ENCODE measurements at places on chromosomes 3 and 15. TPM values are rescaled to one million over a fixed set of nuclear protein-coding genes. Genes with fewer than 3 reads are reported as not detected.

DNA sequence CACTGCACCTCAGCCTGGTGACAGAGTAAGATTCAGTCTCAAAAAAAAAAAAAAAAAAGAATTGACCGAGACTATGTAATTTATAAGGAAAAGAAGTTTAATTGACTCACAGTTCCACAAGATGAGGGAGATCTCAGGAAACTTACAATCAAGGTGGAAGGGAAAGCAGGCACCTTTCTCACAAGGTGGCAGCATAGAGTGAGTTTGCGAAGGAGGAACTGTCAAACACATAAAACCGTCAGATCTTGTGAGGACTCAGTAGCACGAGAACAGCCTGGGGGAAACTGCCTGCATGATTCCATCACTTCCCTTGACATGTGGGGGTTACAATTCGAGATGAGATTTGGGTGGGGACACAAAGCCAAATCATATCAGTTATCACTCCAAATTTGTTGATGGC lies 380.9 kb downstream of the EDEM1 start:
- no peak for DNase-seq

GRCh38 chr3:9347081-9347480 lies 15.8 kb upstream of the THUMPD3 start:
- DNase-seq: no peak

DNA sequence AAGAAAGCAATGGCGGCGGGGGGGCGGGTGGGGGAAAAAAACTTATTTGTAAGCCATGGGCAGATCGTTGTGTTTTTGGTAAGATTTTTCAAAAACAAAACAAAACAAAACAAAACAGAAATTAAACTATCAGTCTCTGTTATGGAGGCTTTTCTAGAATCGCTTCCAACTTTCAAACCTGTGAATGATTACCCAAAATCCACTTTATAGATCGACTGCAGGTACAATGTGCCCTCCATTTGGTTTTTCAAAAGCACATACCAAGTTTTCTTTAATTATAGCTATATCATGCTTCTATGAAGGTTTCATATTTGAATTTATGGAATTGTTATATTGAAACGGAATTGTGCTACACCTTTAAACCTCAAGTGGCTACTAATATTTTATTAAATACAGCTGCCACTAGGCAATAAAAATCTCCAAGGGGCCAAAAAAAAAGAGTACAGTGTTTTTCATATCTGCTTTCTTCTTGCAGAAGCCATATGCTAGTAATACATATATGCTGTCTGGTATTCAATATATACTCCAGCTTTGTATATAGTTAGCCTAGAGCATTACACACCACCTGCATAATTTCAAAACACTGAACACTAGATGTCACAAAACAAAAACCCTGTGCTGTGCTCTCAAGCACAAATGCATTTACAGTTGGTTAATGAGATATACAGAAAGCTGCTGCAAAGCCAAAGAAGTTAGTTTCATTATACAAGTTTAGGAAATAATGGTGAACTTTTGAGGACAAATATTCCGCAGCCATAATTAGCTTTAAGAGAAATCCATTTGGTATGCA lies 683.8 kb upstream of the NR2F2 start:
- no peak for DNase-seq

DNA sequence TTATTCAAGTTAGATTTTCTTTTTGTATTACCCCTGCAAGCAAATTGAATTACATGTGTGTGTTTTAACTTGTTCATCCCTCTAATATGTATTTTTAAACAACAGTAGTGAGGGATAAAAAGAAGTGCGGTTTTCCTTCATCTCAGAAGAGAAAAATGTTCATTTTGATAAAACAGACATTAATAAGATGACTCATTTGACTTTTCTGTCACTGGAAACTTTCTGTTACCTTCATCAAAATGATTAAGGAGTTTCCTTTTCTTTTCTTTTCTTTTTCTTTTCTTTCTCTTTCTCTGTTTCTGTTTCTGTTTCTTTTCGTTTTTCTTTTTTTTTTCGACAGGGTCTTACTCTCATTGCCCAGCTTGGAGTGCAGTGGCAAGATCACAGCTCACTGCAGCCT lies 53.0 kb downstream of the ECT2 start:
- DNase-seq: no peak

DNA sequence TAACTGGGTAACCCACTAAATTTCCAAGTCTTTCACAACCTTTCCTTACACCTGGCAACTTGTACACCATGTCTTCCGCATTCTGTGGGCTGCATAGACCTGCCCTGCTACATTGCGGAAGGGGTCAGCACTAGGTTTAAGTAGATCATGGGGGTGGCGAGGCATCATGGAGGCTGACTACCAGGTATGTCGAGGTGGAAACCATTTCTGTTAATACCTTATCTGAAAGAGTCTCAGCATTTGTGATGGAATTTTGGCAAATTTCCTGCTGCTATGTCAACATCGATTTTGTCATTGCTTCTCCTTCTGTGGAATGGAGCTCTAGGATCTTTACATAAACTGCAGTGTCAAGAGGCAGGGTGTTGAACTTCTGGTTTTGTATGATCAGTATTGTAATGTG lies 187.2 kb downstream of the GHSR start:
- no peak for DNase-seq

DNA sequence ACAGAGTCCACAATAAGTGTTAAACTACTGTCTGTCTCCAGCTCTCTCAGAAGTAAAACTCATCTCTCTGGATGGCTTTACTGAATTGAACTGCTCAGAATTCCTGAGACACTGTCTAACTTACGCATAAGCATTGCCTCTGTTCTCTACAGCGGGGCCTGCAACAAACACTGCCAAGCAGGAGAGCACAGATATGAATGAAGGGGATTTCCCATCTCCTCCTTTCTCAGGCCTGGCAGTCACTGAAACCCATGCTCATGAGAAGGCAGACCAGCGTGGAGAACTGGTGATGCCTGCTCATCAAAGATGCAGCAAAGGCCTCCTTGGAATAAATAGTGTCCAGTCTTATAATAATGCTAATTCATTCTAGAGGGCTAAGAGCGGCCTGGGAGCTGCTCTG lies 10.3 kb downstream of the RASGRP1 start:
- no peak for DNase-seq

DNA sequence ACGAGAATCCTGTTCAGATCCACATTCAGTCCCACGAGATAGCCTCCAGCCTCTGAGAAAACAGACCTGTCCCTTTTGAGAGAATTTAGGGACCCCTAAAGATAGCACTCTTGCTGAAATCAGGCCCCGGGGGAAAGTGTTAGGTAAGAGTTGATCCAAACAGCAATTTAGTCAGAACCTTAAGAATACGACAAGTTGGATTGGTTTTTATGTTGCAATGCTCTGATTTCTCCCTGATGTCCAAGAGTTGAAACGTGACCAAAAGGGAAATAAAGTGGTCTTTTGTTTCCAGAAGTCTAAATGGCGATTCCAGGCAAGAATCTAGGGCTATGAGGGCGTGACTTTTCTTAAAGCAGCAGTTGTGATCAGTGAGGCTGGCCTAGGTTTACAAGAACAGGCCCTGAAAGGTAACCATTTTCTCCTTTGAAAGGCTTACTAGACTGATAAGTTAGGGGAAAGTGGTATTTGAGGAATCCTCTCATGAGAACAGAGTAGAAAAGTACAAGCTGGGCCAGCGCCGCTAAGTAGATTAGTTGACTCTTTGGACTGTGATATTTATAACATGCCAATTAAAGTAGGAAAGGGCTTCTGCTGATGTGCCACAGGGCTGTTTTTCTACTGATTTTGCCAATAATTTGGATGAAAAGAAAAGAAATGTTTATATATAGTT lies 4.9 kb downstream of the MAN2A2 start:
- DNase-seq: no peak

- DNase-seq: no peak
Observed at GRCh38 chr15:75153087-75153486, 48.6 kb upstream of the C15orf39 start.

- DNase-seq: no peak
Observed at GRCh38 chr3:53493963-53494791, at the start of gene CACNA1D. Gene CACNA1D, plus strand, starts transcription at chr3:53494611. Its CDS starts 556 bp downstream, at chr3:53495167.

DNA sequence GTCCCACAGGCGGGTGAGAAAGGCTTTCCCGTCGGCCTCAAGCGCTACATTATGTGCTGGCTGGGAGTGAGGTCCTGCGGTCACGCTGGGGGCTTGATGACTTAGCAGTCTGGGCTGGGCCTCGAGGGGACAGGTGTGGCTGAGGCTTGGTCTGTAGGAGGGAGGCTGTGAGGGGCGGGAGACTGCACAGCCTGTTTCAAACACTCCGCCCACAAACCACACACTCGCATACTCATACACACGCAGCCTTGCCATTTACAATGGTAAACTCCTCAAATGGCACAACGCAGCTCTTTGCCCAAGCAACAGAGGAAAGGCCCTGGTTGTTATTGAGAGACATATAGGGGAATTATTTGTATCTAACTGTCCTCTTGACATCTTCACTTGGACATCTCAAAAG lies 32.4 kb upstream of the RASGRF1 start:
- DNase-seq: no peak

GRCh38 chr3:119194237-119195150 lies 21.1 kb downstream of the UPK1B start:
- DNase-seq: no peak

DNA sequence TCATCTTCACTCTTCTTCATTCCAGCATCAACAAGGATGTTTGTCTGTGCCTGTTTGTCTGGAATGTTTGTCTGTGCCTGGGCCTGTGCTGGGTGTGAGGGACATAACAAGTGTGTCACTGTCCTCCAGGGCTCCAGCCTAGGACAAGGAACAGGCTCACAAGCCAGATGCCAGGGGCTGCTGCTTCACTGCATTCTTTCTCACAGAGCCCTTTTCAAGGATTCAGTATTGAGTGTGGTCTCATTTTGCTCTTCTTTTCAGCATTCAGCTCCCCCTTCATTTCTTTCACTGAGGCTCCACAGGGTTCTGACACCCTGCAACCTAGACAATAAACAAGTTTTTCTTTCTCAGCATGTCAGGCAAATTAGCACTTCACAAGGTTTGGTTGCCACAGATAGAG lies 43.6 kb upstream of the KY start:
- no peak for DNase-seq

- peak; percentile 69 for DNase-seq
Observed at GRCh38 chr3:138774529-138775253, 60.0 kb downstream of the PIK3CB start.

DNA sequence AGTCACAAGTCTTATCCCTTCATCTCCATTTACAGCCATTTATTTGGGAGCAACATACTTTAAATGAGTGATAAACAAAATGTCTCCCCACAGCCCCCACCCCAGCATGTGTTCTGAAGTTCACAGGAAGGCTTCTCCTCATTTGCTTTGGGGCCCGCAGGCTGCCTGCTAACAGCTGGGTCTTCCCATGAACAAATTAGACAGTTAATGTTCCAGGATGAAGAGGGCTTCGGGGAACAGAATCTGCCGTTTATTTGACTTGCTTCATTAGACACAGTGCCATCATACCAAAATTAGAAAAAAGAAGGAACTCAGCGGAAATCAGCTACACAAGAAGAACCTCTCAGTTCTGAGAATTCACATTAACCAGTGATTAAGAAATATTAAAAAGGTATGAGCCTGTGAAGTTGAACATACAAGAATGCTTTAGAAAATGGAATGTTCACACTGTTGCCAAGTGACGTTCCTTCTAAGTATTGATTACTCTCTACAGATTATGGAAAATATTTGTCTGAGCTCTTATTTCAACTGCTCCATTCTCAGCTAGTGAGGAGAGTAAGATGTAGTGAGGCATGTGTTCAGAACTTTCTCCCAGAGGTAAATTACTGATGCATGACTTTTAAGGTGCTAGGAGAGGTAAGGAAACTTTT lies 107.5 kb upstream of the THBS1 start:
- peak; percentile 38 for DNase-seq

DNA sequence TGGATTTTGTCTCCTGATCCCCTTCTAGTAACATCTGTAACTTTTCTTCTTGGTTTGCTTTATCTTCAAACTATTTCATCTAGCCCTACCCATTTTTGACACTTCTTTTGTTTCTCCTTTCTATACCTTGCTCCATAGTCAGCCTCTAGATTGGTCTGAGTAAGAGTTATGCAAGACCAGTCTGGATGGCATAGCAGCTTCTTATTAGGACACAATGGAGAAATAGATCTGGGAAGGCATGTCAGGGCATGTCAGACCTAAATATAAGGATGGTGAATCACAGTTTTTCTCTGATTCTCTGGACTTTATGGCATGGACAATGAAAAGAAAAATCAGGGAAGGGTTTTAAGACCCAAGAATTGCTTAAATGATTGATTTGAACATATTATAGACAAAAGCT lies 452.5 kb downstream of the RAP2B start:
- DNase-seq: no peak

DNA sequence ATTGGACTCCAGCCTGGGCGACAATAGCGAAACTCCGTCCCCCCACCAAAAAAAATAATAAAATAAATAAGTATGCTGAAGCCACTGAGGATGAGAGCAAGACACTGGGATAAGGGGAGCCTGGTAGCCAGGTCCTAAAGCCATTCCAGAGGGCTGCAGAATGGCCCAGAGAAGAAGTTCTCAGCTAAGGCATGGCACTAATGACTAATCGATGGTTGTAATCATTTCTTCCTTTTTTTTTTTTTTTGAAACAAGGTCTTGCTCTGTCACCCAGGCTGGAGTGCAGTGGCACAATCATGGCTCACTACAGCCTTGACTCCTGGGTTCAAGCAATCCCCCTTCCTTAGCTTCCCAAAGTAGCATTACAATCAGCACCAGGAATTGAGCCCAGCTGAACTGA lies 25.6 kb upstream of the ZNF774 start:
- DNase-seq: no peak

GRCh38 chr3:15321349-15321748 lies 11.0 kb downstream of the SH3BP5 start:
- DNase-seq: no peak

GRCh38 chr3:12957339-12957738 lies 115.9 kb downstream of the IQSEC1 start:
- DNase-seq: no peak

GRCh38 chr15:23022156-23022555 lies 17.2 kb downstream of the TUBGCP5 start:
- no peak for DNase-seq

GRCh38 chr3:47741925-47742324 lies 39.8 kb downstream of the SMARCC1 start:
- DNase-seq: no peak

DNA sequence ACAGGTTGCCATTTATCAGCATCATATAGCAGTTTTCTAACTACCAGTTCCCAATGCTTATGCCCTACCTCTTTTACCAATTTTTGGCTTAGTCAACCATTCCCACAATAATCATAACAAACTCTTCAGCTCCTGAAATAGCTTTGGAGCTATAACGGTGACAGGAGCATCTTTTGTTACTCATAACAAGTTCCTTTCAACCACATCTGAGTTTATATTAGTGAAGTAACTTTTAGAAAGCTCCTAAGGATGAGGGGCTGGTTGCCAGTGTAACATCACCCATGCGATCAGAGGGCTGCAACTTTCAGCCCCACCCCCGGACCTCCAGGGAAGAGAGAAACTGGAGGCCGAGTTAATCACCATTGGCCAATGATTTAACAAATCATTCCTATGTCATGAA lies 495.3 kb upstream of the RASGRP1 start:
- DNase-seq: no peak

GRCh38 chr15:71079208-71080044 lies 35.8 kb upstream of the THSD4 start:
- DNase-seq: no peak

Gene SKOR1
- total RNA-seq: 0.25 TPM

Gene CHRNA7
- 0.72 TPM for total RNA-seq

Gene CPA3
- 5.1 TPM for total RNA-seq

Gene PARP9
- 8.5 TPM for total RNA-seq

Gene TGFBR2
- total RNA-seq: 82.4 TPM

Gene ACAP2
- total RNA-seq: 12.5 TPM

Gene TEX9
- not detected for total RNA-seq

Gene LPP
- 76.6 TPM for total RNA-seq

Gene FURIN
- 38.7 TPM for total RNA-seq

Gene SI
- not detected for total RNA-seq

Gene DCBLD2
- 46.2 TPM for total RNA-seq

All from heart left ventricle (tissue), 16 donors.